AG08395 (cell line): ENCODE measurements at places on chromosomes 1 and 21.

- DNase-seq = no peak
These were observed 3.3 kb upstream of the TOMM20 start for GRCh38 chr1:235131961-235132360.

DNA sequence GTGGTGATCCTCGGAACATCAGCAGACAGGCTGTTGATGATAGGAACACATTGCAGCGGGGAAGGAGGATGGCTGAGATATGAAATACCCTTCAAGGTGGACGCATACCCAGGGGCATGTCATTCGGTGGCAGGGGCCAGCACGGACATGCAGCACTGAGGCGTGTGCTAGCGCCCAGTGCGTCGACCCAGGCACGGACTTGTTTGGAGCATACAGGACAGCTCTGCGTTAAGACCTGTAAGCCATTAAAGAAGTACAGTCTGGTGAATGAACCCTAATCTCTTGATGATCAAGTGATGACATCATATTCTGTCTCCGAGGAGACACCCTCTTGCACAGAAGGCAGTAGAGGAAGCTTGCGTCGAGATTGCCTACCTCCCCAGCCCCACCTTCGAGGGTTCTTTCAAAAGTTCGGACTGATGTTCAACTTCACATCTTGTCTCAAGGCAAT, 63.6 kb upstream of the KIF26B start:
- no peak for DNase-seq

- no peak for DNase-seq
These were observed 34.5 kb upstream of the SERBP1 start for GRCh38 chr1:67464746-67465145.

GRCh38 chr1:239772446-239772845, 319.2 kb upstream of the FMN2 start:
- DNase-seq = no peak

GRCh38 chr1:211920141-211920572, 89.6 kb upstream of the LPGAT1 start:
- DNase-seq = peak; percentile 7

DNA sequence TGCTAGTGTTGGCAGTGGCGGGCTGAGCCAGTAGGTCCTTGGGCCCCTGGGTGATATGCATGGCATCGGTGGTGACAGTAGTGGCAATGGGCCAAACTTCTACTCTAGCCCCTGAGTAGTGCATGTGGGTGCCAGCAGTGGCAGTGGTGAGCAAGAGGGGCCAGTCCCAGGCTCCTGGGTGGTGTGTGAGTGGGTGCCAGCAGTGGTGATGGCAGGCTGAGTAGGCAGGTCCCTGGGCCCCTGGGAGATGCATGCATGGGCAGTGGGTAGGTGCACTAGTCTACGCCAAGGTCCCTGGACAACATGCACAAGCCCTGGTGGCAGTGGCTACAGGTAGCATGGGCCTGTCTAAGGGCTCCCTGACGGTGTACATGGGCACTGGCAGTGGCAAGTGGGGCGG, 24.6 kb upstream of the TTC22 start:
- DNase-seq = no peak

GRCh38 chr1:68149110-68149798, 83.1 kb downstream of the WLS start:
- no peak for DNase-seq

DNA sequence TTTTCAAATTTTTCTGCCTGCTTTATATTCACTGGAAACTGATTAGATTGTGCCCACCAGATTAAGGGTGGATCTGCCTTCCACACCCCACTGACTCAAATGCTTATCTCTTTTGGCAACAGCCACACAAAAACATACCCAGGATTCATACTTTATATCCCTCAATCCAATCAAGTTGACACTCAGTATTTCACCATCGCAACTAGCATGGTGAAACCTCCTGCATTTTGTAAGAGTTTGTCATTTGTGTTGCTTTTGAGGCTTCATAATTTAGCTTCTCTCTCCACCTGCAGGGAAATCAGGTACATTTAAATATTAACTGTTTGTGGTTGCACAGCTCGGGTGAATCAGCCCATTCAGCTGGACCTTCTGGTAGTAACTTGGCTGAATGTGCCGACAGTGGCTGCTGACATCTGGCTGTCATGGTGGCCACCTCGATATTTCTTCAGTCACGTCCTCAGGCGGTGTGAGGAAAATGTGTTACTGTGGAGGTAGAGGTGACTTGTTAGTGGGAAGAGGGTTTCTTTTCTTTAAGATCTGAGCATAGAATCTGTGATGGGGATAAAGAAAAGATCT, 224.0 kb downstream of the PTBP2 start:
- no peak for DNase-seq

DNA sequence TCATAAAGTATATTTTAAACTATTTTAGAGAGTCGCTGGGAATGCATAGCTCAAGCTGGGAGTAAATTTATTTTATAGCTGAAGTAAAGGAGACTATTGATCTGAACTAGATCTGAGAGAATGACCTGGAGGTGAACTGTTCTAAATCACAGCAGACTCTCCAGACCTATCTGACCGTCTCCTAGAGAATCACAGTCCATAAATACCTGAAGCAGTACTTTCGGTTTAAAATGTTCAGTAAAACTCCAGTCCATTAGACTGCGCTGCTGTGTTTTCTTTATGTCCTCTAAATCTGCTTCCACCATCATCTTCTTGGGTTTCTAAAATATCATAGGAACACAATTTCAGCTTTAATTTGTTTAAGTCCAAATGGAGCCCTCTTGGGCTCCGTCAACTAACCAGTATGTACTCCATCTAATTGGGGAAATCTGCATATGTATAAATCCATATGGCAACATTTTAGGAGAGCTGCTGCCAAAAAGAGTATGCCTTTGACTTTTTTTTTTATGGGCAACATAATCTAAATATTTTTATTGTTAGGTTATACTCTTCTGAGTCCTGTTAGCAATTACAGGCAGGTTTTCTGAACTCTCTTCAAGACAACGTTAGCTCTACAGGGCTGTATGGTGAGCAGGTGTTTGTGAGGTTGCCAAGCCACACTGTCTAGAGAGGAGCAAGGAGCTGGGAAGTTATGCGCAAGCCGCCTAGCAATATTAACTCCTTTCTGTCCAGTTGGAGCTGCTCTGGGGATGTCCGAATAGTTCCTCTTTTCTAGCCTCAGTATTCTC, 111.2 kb downstream of the SPAG17 start:
- peak; percentile 6 for DNase-seq

- no peak for DNase-seq
These were observed at the start of gene CHRM3 for GRCh38 chr1:239386453-239387303. Gene CHRM3, plus strand, starts transcription at chr1:239386568. Its CDS starts 520,884 bp downstream, at chr1:239907452.

- DNase-seq = peak; percentile 35
These were observed 77.4 kb downstream of the DESI2 start for GRCh38 chr1:244730153-244730933.

DNA sequence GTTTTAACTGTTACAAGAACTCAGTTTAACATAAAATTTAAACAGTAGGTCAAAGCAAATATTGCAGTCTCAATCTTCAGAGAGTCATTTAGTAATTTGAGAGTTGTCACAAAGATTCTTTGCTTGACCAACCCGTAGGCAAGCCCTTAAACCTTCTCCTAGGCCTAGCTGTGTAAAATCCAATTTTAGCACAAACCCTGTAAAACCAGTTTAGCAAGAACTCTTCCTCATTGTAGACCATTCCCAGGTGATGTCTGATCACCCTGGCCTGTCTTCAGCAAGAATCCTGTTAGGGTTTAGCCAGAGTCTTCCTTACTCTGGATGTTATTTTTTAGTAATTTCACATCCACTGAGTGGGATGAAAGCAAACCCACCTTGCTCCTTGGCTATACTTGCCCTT, 30.1 kb downstream of the LRIG2 start:
- no peak for DNase-seq

DNA sequence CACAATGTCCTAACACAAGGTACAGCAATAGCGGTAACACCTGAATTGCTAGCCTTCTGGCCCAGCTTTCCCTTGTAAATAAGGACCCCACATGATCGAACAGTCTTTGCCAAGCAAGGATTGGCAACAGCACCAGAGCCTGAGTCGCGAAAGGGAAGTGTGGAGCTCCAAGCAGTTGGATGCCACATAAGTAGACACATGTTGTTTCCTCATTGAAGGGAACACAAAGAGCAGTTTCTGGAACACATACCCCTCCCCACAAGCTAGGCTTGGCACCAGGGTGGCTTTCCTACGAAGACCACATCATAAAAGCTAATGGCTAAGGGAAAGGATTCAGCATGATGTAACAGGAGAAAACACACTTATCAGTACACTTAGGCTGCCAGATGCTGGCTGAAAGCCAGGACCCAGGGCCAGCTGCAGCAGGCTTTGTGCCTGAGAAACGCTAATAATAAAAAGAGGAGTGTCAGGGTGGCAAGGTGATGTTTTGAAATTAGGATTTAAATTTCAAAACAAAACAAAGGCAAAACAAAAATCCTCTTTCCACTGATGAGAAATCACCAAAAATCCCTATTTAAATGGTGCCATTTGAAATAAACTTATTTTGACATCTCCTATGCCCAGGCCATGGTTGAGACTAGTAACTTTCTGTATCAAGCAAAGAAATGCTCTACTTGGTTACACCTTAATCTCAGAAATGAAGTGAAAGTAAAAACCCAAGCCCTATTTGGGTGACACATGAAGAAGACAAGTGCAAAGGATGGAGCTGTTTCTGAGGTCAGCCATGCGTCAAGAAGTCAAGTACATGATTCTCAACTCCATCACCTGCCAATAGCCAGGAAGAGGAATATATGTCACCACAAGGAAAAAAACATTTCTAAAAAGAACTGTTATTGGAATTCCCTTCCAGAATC, 11.9 kb upstream of the CPLANE2 start:
- DNase-seq = peak; percentile 54

- DNase-seq = no peak
These were observed 47.8 kb downstream of the UMODL1 start for GRCh38 chr21:42118901-42119300.

DNA sequence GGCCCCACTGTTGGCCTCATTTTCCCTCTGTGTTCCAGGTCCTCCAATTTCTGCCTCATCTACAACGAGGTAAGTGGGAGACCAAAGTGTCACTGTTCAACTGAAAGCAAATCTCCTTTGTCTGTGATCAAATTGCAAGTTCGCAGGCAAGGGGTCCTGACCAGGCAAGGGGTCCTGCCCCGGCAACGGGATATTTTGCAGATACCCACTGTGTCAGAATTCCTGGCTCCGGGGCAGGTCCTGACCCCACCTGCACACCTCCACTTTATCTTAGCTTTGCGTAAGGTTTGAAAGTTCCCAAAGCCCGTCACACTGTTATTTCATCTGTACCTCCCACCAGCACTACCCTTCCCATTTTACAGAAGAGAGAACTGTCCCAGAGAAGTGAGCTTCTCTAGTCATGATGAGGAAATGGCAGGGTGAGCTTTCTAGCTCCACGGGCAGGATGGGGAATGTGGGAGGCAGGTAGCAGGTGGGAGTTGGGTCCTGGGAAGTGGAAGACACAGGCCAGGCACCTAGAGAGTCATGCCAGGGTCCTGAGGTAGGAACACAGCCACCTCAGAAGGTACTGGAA, 32.0 kb upstream of the CSF1 start:
- DNase-seq = no peak

GRCh38 chr1:155976062-155976912, 2.1 kb downstream of the ARHGEF2 start:
- peak; percentile 68 for DNase-seq

GRCh38 chr1:59354709-59355337, 57.9 kb downstream of the FGGY start:
- DNase-seq = no peak

GRCh38 chr21:28871388-28872010, 121.2 kb downstream of the LTN1 start:
- peak; percentile 60 for DNase-seq

DNA sequence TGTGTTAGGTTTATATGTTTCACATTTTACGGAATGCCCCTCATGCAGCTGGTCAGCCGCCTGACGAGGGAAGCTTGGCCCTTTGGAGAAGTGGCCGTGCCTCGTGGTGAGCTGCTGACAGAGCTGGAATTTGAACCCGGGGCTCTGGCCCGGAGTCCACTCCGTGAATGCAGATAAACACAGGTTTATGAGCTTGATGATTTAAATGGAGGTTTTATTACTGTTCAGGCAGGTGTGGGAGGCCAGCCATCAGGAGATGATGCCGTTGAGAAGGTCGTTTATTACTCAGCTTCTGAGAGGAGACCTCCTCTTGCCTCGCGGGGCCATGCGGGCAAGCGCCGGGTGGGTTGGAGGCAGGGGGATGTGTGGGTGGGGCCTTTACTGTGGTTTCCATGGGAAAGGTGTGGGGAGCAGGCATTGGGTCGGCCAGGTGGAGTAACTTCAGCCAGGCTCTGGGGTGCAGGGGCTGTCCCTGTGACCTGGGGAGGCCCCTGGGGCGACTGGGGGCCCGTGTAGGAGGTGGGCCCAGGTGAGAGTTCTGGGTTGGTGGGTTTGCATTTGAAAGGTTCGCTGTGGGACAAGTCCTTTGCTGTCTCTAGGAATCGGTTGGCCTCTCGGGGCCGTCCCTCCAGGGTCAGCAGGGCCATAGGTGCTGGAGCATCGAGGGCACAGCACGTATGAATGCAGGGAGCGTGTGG, 22.0 kb downstream of the PRKCZ start:
- DNase-seq = no peak
